ENCODE measurements at places on chromosomes 7 and 10.

DNA sequence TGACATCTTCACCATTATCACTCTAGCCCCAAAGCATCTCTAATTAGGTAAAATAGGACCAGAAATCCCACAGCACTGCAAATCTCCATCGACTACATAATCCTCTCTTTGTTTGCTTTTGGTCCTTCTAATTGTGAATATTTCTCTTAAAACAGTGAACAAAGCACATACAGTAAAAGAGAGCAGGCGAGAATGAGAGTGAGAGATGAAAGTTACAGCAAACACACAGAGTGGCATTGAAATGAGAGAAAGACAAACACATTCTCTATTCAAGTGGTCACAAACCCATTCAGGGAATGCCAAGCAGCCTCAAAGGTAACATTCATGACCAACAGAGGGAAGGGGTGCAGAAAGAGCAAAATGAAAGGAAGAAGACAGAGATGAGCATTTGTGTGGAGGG lies 109.8 kb upstream of the PTN start:
- DNase-seq: no peak

DNA sequence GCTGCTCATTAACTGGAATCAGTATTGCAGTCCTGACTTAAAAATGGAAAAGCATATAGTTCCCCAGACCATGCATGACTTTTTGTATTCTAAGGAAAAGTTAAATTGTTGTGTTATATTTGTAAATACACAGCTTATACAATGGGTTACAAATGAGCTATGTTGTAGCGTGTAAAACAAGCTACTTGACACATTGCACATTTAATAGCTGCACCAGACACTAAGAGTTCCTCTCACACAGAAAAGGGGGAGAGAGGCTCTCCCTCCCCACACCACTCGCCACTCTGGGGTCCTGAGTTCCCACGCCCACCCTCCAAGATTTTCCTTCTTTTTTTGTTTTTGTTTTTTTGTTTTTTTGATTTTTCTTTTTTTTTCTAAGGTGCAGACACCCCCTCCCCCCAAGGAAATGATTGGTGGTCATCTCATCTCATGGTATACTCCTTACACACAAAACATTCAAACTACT lies 6.3 kb downstream of the KLF6 start:
- DNase-seq: no peak

GRCh38 chr10:129511758-129512157 lies 44.7 kb downstream of the MGMT start:
- DNase-seq: no peak

- no peak for DNase-seq
Measured at GRCh38 chr10:43123361-43124093, 14.7 kb upstream of the CSGALNACT2 start.

DNA sequence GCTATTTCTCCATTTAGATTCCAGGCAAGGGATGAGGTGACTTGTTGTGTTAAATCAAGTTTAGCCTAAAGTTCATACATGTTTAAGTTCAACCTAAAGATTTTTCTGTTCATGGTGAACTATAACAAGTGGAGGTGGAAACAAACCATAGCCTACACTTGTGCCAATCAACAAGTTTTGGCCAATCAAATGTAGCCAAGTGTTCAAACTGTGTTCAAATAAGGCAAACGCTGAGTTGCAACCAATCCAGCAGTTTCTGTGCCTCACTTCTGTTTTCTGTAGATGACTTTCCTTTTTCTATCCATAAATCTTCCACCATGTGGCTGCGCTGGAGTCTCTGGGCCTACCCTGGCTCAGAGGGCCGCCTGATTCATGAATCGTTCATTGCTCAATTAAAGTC lies 4.5 kb upstream of the VOPP1 start:
- DNase-seq: no peak

GRCh38 chr7:5822742-5823503 lies 41.5 kb upstream of the RNF216 start:
- peak; percentile 93 for DNase-seq

- DNase-seq: no peak
Measured at GRCh38 chr7:1309290-1309689, 76.6 kb downstream of the UNCX start.

DNA sequence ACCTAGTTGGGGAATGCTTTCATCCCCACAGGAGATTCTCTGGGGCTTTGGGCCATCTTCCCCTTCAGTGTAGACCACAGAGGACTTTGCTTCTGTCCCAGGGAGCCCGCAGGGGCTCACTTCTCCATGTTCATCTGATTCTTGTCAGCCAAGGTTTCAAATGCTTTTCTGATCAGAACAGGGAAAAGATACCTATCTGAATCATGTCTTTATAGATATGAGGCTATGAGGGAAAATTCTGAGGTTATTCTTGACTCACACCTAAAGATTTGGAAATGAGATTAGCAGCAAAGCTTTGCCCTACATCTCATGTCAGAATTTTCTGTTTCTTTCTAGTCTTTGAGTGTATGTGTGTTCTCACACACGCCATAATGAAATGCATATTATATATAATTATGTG lies 53.3 kb downstream of the FIGNL1 start:
- no peak for DNase-seq

GRCh38 chr10:104038958-104039752 lies 46.5 kb downstream of the COL17A1 start:
- DNase-seq: no peak

GRCh38 chr7:148962823-148963582 lies 65.3 kb downstream of the PDIA4 start:
- peak; percentile 50 for DNase-seq

- DNase-seq: no peak
Measured at GRCh38 chr10:80319318-80319717, 29.9 kb upstream of the MAT1A start.
